NCI-H187 treated with DMSO at 0.1 percent for 48 hours (cell line): ENCODE measurements at places on chromosomes 2 and 18.
A peak's percentile ranks its signal among the peaks of the same experiment; 100 is the strongest.

- DNase-seq, result no peak
Observed at GRCh38 chr18:36186461-36187192, 670 bp upstream of the MOCOS start.

- no peak for DNase-seq
Observed at GRCh38 chr18:44356566-44357157, 324.0 kb upstream of the SETBP1 start.

GRCh38 chr2:10876394-10876793 lies 35.3 kb upstream of the KCNF1 start:
- DNase-seq, result no peak

DNA sequence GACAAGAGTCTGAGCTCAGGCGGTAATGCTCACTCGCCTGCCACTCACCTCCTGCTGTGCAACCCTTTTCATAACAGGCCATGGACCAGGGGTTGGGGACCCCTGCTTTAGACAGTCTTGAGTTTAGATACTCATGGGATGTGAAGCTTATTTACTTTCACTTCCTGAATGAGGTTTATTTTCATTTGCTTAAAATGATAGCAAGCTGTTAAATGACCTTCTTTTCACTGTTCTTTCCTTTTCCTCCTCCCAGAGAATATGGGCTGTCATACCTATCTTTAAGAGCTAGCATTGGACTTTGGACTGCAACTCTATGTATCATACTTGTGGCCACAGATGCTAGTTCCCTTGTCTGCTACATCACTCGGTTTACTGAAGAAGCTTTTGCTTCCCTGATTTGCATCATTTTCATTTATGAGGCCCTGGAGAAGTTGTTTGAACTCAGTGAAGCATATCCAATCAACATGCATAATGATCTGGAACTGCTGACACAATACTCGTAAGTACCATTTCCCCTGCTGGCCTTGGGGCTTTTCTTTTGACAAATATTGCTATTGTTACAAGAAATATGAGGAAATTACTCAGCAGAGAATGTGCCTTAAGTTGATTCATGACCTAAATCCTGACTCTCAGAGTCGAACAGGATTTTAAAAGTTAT lies 168.5 kb downstream of the DPP4 start:
- peak; percentile 70 for DNase-seq

DNA sequence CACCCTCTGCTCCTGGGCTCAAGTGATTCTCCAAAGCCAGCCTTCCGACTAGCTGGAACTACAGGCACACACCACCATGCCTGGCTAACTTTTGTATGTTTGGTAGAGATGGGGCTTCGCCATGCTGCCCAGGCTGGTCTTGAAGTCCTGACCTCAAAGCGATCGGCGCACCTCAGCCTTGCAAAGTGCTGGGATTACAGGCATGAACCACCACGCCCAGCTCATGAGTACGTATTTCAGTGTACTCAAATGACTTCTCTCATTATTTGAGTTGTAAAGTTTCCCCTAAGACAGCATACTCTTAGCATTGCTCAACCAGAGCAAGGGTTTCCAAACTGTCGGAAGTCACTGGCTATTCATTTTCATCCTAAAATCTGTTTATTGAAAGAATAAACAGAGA lies 40.3 kb downstream of the IMPA2 start:
- DNase-seq, result no peak

DNA sequence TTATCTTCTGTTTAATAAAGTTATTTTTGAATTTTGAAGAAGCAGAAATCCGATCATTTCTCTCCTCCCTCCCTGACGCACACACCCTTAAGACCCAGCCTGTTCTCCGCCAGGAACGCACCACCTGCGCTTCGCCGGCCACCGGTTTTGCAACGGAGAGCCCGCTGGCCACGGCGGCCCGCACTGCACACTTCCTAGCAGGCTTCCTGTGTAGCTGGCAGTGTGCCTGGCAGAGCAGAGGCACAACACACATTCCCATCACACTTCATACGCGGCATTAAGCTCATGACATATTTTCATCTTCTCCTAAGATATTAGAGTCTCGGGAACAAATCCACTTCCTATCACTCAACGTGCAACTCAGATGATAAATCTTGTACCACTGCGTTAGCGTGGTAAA lies 148.0 kb downstream of the HDAC4 start:
- no peak for DNase-seq

GRCh38 chr2:26901326-26902183 lies 53.6 kb downstream of the DPYSL5 start:
- DNase-seq, result no peak

GRCh38 chr2:25548601-25549000 lies 124.8 kb downstream of the DTNB start:
- no peak for DNase-seq

- DNase-seq, result no peak
Observed at GRCh38 chr2:83784947-83785346, 674.1 kb downstream of the SUCLG1 start.

GRCh38 chr2:10425699-10426098 lies 22.4 kb downstream of the ODC1 start:
- DNase-seq, result no peak

DNA sequence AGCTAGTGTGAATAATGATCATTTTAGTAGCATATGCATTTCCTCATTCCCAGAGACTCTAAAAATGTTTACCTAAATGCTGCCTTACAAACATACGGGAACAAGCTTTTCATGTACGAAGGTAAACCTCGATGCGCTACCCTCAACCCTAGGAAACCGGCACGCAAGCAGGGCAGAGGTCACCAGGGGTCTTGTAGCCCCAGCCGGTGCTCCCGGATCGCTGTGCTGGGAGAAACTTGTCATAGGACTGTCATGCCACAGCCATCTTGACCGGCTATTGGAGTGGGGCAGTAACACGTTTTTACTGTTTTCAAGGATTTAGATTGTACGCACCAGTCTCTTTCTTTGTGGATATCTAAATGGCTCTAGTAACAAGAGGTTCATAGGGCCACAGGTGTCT lies 34.8 kb upstream of the NFATC1 start:
- no peak for DNase-seq

DNA sequence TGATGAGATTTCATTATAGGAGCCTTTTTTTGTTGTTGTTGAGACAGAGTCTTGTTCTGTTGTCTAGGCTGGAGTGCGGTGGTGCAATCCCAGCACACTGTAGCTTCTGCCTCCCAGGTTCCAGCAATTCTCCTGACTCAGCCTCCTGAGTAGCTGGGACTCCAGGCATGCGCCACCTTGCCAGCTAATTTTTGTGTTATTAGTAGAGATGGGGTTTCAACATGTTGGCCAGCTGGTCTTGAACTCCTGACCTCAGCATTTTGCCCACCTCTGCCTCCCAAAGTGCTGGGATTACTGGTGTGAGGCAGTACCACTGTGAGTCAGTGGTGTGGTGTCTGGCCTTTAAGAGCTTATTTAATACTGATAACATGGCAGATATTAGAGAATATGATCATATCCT lies 60.1 kb downstream of the MOB4 start:
- no peak for DNase-seq

- no peak for DNase-seq
Observed at GRCh38 chr2:144675731-144676130, 155.8 kb upstream of the ZEB2 start.

DNA sequence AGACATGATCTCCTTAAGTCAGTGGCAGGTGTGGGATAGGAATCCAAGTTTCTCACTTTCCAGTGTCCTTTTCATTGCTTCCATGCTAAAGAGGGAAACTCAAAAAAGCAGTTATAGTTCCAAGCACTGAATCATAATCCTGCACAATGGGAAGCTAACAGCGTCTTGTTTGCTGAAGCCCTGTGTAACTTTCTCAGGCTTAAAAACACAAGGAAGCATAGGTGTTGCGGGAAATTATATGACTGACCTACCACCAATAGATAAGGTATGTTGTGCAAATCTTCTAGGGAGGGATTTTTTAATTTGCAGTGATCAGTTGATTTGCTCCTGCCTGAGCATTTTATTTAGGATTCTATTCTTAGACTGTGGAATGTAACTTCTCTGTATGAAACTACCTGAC lies 250.9 kb downstream of the MYO3B start:
- DNase-seq, result no peak

DNA sequence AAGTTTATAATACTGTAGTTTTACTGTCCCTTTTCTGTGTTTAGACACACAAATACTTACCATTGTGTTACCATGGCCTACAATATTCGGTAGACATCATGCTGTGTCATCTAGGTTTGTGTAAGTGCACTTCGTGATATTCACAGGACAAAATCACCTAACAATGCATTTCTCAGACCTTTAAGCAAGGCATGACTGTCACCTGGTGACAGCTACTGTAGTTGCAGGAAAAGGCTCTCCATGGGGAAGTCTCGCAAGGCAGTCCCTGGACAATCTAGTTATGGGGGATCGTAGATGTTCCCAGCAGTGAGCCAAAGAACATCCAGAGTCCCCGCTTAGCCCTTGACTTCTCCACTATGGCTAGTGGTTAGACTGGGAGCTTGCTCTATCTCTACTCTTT lies 73.1 kb downstream of the EIF2AK3 start:
- DNase-seq, result no peak

DNA sequence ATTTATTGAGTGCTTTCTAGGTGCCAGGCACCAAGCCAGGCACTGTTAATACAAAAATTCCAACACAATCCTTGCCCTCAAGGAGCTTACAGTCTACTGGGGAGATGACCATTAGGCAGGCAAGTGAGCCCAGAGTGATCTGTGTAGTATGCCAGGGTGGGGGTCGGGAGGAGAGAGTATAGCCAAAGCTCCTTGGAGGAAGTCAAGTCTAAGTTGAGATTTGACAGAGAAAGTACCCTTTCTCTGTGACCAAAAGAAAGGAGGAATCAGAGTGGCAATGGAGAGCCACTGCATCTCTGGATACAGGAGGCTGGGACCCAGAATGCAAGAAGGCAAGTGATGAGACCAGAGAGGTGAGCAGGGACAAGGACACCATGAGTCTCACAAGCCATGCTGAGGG lies 7.5 kb downstream of the ANKRD53 start:
- no peak for DNase-seq

GRCh38 chr18:80136679-80137078 lies 27.6 kb downstream of the ADNP2 start:
- DNase-seq, result no peak

DNA sequence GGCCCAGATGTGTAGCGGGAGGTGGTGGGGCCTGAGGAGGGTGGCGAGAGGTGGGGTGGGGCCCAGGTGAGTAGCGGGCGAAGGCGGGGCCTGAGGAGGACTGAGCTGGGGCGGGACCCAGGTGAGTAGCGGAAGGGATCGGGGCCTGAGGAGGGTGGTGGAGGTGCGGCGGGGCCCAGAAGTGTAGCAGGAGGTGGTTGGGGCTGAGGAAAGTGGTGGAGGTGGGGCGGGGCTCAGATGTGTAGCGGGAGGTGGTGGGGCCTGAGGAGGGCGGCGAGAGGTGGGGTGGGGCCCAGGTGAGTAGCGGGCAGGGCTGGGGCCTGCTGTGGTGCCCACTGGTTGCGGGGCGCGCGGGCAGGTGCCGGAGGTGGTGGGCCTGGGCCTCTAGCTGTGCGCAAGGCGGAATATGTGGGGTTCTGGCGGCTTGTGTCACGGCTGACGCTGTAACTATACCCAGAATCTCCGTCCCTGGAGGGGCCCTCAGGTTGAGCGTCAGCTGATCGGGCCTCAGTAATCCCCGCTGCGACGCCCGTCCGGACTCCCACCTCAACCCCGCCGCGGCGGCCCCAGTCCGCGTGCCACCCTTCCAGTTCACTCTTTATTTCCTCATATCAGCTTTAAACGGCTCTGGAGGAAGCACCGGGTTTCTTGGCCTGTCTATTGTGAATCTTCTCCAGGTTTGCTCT lies 866 bp upstream of the SF3B6 start:
- no peak for DNase-seq

- no peak for DNase-seq
Observed at GRCh38 chr18:79952996-79953559, 1.6 kb upstream of the SLC66A2 start.

GRCh38 chr2:64192664-64193105 lies 48.5 kb upstream of the PELI1 start:
- DNase-seq, result no peak

- no peak for DNase-seq
Observed at GRCh38 chr2:133991606-133992168, 262.2 kb upstream of the MGAT5 start.

GRCh38 chr18:35459997-35460396 lies 37.8 kb downstream of the INO80C start:
- no peak for DNase-seq

GRCh38 chr2:178915423-178916173 lies 108.4 kb upstream of the TTN start:
- DNase-seq, result no peak

DNA sequence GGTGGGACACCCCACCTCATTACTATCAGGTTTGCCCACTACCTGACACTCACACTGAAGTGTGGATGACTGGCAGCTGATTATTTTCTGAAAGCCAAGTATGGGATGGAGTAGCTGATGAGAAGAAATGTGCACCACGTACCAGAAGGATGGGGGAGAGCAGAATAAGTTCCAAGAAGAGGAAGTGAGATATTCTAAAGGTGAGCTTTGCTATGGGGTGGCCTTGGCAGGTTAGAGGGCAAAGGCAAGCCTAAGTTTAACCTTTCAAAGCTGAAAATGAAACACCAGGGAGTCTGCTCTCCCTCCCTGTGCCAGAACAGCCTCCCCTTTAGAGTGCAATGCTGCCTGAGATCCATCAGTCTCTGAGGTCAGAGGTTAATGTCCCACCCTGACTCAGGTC lies 196.1 kb upstream of the OSR1 start:
- no peak for DNase-seq

- DNase-seq, result no peak
Observed at GRCh38 chr2:101830146-101830545, 132.6 kb downstream of the MAP4K4 start.

DNA sequence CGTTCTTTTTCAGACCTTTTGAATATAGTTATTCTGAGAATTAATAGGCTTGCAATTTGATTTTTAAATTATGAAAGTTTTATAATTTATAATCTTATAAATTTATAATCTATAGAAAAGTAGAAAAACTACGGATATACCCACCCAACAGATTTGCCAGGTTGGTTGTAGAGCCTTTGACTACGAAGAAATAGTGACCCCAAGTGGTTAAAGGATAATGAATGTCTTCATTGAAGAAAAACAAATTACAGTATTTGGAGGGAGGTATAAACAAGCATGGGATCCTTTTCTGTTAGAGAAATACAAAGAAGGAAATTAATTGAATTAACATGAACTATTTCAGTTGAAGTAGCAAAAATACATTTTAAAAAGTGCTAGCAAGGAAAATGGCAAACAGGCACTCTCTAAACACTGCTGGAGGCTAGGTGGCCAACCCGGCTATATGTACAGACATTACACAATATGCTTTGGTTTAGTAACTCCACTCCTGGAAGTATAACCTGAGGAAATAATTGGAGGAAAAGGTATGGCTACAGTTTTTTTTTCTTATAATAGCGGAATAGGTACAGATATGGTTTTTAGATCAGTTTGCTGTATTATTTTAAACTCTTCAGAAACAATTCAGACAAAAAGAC lies 110.9 kb downstream of the MIB1 start:
- no peak for DNase-seq
